ENCODE measurements at places on chromosomes 3 and 15.

GRCh38 chr3:138381413-138381901, 33.1 kb downstream of the MRAS start:
- no peak for DNase-seq

GRCh38 chr15:50685976-50686468, 575 bp downstream of the TRPM7 start:
- DNase-seq: peak; percentile 71

DNA sequence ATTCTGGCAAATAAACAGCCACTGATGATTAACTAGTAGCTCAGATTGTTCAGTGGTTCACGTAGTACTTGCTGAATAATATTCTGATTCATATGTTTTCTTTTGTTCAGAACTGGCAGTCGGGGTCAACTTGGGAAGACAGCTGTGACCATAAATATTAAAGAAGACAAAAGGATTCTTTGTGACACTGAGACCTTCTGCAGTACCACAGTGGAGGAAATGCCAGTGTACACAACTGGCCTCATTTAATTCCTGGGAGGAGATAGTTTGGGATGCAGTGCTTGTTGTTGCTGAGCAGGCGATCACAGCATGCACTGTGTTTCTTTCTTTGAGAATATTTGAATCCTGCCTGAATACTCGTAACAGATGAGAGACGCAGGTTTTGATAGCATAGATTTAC, 26.7 kb upstream of the MCF2L2 start:
- no peak for DNase-seq

- DNase-seq: no peak
Measured at GRCh38 chr3:11423868-11424267, 151.7 kb downstream of the ATG7 start.

DNA sequence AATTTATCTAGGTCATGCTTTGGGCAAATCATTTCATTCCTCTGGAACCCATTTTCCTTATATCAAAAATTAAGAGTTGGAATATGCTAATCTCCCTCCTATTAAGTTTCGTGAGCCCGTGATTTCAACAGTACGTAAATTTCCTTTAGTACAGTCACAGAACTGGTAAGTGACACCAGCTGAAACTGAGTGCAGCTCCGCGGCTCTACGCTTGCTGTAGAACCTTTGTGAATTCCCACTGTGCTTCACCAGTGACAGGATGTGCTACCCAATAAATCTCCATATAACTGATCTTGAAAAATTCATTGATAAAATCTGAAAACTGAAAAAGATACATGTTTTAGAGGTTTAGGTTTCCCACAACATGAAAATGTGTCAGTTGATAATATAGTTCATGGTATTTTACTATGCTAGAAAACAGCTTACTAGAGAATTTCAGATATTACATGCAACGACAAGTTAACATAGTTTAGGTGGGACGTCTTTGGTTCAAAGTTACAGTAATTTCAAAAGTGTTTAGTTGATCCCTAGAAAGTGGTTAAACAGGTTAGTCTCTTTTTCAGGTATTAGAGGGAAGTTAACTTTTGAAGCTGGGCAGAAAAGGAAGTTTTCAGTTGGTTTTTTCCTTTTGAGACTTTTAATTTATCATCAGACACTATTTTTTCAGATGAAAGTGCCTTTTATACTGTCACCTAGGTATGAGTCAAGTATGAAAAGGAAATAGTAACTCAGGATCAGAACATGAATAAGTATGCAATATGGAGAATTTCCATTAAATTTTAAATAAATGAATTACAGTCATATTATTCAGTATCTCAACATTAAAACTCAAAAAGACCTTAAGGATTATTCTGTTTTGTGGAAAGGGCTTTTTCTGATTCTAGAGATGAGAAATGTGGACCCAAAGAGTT, 57.0 kb downstream of the PPARG start:
- DNase-seq: no peak

DNA sequence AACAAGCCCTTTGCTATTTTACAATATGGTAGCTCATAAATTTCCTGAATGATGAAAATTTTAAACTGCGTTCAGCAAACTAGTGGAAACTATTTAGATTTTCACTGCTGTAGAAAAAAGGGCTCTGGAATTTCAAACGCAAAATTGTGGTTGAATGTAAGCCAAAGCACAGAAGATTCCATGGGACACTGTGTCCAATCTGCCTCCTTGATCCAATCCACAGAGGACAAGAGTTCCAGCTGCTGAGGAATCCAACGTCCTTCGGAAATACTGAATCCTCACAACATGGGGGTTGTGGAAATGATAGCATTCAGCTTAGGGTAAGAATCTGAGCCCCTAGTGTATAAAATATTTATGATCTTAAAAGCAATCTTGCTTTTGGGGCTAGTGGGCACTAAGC, 161.0 kb downstream of the PLD1 start:
- no peak for DNase-seq

GRCh38 chr3:172607305-172608121, 84.3 kb upstream of the TNFSF10 start:
- DNase-seq: no peak

DNA sequence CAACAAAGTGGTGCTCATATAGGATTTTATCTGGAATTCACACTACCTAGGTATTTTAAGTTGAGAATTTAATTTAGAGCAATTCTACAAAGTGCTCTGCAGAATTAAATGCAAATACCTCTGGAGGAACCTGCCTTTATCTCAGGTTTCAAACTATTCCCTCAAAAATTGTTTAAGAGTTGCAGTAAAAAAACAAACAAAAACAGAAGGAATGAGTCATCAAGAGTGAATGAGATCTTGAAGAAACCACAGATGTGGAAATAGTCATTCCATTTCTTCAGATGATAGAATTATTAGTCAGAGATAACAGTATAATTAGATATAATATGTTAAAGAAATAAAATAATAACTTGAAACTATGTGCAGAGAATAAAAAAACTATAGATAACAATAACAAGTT, 80.8 kb upstream of the SCN5A start:
- no peak for DNase-seq

GRCh38 chr3:141643796-141644195, 94.3 kb upstream of the RNF7 start:
- DNase-seq: no peak

DNA sequence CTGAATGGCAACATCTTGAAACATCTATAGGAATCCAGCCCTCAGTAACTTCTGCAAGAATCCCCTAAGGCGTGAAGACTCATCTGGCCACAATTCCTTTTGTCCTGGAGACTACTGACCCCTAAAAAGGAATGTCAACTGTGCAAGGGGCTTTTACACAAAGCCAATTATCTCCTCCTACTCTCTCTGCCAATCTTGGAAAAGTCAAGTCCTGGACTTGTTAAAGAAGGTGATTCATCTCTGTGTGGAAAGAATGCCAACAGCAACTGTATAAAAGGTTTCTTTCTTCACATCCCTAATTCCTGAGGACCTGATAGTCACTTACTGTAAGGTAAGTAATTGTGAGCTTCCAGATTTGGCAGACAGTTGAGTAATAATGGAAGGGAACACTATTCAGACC, 22.3 kb downstream of the THRB start:
- no peak for DNase-seq

- DNase-seq: no peak
Measured at GRCh38 chr3:169430707-169431404, 232.7 kb downstream of the MECOM start.

DNA sequence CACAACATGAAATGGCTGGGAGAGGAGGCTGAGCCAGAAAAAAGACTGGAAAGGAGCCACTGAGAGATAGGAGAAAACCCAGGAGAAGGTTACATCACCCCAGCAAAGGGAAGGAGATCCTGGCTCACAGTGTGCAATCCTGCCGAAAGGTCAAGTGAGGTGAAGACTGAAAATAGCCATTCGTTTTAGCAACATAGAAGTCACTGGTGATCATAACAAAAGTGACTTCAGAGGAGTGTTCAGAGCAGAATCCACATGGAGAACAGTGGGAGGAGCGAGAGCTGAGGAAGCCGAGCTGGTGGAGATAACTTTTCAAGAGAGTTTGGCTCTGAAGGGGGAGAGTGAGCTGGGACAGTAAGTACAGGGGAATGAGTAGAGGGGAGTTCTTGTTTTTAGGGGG, 5.4 kb upstream of the HEG1 start:
- no peak for DNase-seq

DNA sequence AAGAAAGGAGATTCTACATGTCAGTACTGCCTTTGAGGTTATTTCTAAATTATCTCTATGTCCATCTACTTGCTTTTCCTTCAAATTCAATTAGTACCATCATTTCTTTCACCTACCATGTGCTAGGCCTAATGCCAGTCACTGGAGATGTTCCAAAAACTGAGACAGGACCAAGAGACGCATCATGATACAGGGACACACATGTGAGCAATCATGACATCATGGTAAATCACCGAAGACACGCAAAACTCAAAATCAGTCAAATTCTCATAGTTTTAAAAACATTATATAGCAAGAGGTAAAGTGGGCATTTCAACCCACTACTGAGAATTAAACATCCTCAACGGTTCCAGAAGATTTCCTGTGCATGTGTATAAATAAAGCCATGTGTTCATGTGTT, 95.0 kb downstream of the CD47 start:
- no peak for DNase-seq

- no peak for DNase-seq
Measured at GRCh38 chr3:71046791-71047190, 536.7 kb downstream of the FOXP1 start.

DNA sequence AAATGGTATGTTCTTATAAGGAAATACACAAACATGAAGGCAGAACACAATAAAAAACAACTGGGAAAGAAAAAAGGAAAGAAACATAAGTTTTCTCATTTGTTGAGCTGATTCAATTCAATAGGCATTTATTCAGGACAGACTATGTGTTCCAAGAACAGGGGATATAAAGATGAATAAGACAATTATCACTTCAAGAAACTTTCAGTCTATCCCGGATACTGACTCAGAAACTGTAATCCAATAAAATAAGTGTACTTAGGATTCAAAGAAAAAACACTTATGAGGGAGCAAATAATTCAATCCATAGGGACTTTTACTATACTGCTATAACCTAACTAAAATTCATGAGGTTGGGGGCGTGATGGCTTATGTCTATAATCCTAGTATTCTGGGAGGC, 3.5 kb upstream of the POPDC2 start:
- DNase-seq: no peak

DNA sequence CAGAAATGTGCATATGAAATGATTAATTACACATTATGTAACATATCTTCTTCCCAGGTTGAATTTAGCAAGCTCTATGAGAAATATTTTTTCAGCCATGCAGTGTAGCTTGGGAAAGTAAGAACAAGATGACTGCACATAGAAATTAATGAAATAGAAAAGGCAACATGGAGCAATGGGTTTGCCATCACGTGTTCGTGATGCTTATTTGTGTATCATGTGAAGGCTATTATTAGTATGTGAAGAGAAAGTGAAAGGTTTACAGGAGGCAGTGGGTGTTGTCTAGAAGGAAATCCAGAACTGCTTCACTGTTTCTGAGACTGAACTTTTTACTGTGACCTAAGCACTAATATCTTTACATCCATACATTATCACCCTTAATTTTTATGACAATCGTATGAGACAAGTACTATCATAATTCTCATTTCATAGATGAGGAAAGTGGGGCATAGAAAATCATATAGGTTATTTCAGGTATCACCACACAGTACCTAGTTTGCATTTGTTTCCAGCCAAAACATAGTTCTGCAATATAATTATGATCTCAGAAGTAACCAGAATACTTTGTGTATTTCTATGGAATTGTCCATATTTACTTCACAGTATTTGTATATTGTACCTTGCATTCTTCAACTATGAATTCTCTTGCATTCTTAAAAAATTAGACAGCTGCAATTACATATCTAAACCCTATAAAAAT, 14.9 kb downstream of the SERPINI1 start:
- no peak for DNase-seq

GRCh38 chr3:13217736-13218540, 144.7 kb upstream of the IQSEC1 start:
- no peak for DNase-seq

DNA sequence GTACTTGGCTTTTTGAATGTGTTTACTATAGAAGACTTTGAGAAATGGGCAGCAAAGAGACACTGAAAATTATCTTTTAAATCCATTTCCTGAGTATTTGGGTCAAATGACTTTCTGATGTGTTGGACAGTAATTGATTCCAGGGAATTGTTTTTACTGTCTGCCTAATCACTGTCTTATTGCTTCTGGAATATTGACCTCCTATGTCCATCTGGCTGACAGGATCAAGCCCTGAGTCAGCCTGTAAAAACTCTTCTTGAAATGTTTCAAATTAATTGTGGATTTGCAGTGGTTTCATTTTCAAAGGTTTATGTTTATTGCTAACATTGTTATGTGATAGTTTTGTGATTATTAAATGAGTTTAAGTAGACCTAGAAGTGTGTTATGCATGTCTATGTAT, 50.6 kb upstream of the MLF1 start:
- DNase-seq: no peak

- DNase-seq: no peak
Measured at GRCh38 chr15:65233696-65234095, 22.4 kb upstream of the CILP start.

DNA sequence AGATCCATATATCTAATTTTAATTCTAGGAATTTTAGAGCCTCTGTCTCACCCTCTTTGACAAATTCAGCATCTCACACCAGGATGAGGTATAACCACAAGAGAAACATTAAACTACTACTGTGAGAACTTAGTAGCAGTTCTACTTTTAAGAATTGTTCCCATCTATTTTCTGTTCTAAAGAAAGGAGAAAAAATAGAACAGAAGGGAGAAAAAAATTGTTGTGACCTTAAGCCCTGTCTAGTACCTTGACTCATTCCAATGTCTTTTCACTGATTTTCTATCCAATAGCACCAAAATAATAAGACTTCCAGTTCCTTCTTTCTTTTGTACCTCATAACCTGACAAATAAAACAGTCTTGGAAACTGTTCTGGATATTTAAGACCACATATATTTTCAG, 37.0 kb downstream of the FRMD5 start:
- no peak for DNase-seq

GRCh38 chr3:70182166-70182565, 130.3 kb downstream of the MDFIC2 start:
- no peak for DNase-seq

GRCh38 chr15:90394074-90394473, 6.0 kb downstream of the IQGAP1 start:
- DNase-seq: no peak

- no peak for DNase-seq
Measured at GRCh38 chr3:32821686-32822296, 4.0 kb downstream of the TRIM71 start.

DNA sequence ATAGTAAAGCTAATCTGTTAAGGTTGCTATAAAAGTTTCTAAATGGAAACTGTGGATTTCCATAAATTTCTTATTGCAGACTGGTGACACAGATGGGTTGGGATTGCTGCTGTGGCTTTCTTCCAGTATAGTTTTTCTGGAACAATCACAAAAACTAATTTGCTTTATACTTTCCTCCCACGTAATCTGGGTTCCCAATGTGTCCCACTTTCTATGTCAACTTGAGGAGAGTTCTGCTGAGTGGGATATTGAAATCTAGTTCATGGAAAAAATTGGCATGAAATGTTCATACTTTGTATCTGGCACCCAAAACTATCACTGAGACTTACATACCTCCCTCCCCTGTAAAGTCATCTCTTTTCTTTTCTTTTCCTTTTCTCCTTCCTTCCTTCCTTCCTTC, 126.8 kb downstream of the TGFBR2 start:
- no peak for DNase-seq
